Fibroblast of skin of right quadriceps (primary cell): ENCODE measurements at places on chromosomes 5 and 9.

DNA sequence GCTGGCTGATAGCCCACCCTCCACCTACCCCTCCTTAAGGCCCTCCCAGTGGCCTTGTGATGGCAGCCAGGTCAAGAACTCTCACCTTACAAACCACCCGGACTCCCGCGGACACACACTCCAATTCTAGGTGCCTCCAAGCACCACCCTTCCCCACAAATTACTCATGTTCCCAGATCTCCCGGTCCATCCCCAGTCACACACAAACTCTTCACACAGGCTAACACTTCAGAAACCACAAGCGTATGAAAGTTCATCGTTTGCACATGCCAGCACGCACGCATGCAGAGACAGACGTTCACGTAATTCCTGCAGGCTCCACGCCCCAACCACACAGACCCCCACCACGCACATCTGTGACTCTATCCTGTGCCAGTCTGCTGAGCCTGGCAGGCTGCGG is 18.0 kb downstream of the NR5A1 start:
- DNase-seq = peak; percentile 50

DNA sequence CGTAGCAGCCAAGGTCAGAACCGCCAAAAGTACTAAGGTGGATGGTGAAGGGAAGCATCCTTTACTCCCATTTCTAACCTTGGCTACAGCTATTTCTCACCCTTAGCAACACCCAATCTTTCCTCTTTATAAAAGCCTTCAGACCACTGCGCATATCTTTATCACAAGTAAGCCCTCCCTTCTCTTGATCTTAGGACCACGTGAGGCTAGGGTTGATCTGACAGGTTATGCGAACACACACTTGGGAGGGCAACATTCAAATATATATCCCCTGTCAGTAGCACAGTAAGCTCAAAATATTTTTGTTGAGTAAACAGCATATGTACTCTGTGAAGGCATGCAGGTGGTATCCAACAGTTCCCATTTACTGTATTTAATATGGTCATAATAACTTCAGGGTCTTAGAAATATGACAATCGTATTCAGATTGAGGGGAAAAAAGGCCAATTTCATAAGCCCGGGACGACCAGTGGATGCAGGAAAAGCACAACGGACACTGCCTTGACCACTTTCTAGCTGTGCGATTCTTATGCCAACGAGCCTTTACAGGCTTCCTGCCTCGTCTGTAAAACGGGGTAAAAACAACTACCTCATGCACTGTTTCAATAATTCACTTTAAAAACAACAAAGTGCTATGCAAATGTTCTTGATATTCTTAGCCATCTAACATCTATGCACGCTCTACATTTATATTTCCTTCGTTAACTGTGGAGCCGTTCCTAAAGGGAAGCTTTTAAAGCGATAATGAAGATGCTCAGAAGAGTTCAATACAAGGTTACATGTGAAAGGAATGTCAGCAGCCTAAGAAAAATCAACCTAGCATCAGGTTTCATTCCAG is 1.3 kb downstream of the ARSB start:
- no peak for DNase-seq

DNA sequence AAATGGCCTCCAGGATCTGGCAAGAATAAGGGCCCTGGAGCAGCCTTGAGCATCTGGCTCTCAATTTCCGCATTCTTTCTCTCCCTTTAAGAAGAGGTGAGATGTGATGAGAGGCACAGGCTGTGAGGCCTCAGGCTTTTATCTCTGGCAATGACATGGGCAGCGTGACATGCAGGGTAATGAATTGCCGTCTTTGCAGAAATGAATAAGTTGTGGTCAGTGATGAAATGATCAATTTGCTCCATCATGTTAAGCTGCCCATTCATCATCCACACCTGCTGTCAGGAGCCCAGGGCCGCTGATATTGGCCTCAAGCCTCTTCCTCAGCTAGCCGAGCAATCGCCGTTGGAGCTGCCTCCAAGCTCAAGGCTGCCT is 265.3 kb downstream of the TRIM32 start:
- DNase-seq = no peak

- DNase-seq = no peak
Observed at GRCh38 chr9:37624073-37624472, 26.7 kb upstream of the FRMPD1 start.

DNA sequence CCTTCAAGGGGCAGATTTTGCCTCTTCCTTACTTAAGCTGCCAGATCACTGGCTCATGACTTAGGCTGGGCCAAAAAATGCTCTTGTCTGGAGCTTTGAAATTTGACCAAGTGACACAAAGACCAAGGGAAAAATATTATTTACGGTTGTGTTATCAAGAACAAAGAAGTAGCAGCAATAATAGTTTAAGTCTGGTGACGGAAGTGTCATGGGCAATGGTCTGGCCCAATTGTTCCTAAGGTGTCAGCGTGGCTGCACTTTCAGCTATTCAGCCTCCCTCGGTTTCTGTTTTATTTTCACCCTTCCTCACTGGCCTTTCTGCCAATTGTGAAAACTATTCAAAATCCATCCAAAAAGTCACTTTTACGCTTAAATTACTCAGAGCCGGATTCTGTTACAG is 185.3 kb downstream of the CDH18 start:
- DNase-seq = no peak

DNA sequence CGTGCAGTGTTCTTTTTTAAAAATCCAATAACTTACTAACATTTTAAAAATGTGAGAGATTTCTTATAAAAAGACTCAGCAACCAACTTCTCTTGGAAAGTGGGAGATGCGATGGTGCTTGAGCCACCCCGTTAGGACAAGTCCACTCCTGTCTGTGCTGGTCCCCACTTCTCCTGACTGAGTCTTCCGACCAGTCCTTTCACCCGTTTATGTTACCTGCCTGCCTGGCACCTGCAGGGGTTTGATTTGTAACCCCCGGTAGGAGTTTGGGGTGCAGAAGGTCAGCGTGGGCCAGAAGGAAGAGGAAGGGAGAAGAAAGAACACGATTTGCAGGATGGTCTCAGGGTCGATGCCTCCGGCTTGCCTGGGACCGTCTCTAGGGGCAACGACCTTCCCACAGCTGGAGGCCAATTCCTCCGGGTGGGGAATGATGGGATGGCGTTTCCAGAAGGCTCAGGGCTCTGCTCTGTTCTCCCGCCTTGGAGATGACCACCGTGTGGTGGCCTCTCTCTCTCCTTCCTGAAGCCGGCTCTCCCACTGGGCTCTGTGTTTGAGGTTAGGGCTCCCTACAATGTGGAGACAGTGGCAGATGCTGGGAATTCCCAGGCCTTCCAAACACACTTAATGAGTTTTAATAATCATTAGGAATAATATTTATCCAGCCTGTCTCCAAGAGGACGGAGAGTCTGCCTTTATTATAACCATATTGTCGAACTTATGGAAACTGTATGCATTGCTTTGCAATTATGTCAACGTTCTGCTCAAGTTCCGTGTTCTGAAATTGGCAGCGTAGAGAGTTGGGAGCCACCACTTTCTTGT is 14.8 kb downstream of the COL27A1 start:
- peak; percentile 66 for DNase-seq

GRCh38 chr5:145847499-145848497 is 12.7 kb upstream of the PRELID2 start:
- peak; percentile 80 for DNase-seq

- DNase-seq = peak; percentile 40
Observed at GRCh38 chr5:37208883-37209797, 40.0 kb downstream of the CPLANE1 start.

GRCh38 chr5:132223861-132224260 is 3.8 kb downstream of the P4HA2 start:
- DNase-seq = no peak

- DNase-seq = no peak
Observed at GRCh38 chr9:113998525-113999255, 79.4 kb downstream of the AMBP start.

DNA sequence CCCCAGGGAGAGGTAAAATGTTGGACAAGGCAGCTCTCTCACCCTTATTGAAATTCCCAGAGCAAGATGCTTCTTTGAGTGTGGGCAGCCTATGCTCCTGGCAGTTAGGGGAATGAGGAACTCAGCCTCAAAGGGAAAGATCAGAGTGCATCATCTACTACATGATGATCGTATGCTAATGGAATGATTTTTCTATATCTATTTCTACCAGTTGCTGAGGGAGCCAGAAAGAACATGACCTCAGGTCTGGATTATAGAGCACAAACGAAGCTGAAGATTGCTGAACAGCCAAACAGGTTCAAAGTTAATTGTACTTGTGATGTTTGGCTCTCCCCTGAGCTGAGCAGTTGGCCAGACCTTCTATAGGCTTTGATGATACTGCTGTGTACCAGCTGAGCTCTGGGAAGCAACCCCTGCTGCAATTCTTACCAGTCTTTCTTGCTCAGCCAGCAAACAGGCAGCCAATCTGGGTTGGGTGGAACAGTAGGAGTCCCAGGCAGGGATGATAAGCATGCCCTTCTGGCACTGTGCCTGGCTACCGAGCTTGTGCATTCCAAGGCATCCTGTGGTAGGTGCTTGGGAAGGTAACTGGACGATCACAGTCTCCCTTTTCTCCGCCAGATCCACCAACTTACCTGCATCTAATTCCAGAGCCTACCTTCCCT is 10.3 kb upstream of the FBXL7 start:
- peak; percentile 1 for DNase-seq

- DNase-seq = no peak
Observed at GRCh38 chr5:20528471-20528870, 540.5 kb upstream of the CDH18 start.

DNA sequence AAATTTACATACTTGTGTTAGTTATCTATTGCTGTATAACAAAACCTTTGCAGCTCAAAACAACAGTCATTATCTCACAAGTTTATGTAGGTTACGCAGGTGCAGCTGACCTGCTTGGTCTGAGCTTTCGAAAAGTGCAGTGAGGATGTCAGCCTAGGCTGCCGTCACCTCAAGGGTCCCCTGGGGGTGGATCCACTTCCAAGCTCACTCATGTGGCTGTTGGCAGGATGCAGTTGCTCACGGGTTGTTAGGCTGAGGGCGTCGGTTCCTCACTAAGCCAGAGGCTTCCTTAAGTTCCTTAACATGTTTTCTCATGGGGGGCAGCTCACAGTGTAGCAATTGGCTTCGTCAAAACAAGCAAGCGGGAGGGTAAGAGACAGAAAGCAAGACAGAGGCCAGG is 139.8 kb downstream of the DOCK8 start:
- DNase-seq = no peak

- DNase-seq = no peak
Observed at GRCh38 chr5:40833712-40834229, 1.3 kb downstream of the RPL37 start.

DNA sequence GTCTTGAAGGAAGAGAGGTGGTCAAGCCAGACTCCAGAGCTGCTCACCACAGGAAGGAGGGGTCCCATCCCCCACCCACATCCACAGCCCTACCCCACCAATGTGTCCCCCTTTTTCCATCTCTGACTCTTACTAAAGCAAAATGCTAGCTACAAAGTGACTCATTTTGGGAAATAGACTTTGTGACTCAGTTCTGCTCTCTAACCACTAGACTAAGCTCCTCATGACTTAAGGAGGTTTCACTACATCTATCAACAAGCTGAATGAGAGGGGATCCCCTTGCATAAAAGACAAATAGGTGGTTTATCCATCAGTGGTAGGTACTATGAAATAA is 35.1 kb upstream of the ADRB2 start:
- DNase-seq = peak; percentile 58

- no peak for DNase-seq
Observed at GRCh38 chr5:4019009-4019769, 423.6 kb downstream of the IRX1 start.

DNA sequence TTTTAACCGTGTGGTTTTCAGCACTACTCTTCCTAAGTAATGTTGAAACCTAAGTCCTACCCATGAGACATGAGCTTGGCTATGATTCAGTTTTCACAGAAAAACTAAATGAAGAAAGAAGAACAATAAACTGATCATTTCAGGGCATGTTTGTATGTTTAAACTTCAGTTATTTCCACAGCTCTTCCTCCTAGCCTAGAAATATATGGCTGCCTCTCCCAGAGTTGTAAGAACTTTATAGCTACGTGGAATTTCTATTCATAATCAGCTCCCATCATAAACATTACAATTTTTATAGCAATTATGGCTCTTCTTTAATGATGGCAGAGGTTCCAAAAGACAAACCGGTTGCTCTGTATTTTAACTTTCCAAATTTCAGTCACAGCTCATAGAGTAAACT is 314.7 kb upstream of the ADAMTSL1 start:
- no peak for DNase-seq

- DNase-seq = no peak
Observed at GRCh38 chr5:135126688-135127438, 92.8 kb upstream of the PITX1 start.

GRCh38 chr5:30832519-30832918 is 361.0 kb upstream of the CDH6 start:
- no peak for DNase-seq

GRCh38 chr9:85944672-85945071 is 3.7 kb downstream of the NAA35 start:
- no peak for DNase-seq

- no peak for DNase-seq
Observed at GRCh38 chr5:151257731-151258181, 4.8 kb downstream of the GM2A start.

GRCh38 chr9:18795947-18796671 is 236.9 kb downstream of the SAXO1 start:
- DNase-seq = peak; percentile 70
